ENCODE measurements at places on chromosomes 3 and 15.

GRCh38 chr3:107913701-107914100, 177.1 kb downstream of the CD47 start:
- no peak for DNase-seq

DNA sequence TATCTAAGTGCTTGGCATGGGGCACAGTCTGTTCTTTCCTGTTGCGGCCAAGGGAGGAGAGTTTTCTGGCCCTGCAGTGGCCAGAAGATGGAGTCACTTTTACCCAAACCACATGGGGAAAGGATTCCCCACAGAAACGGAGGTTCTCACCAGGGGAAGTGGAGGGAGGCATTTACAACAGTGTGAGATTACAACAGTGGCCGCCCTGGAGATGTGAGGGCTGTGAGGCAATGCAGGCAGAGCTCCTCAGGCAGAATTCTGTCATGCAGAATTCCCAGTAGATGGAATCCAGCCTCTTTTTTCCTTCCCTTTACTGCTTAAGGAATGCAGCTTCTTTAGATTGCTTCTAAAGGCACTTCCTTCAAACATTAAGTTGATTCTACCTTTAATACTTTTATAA, 83.1 kb downstream of the CACNA1D start:
- no peak for DNase-seq

DNA sequence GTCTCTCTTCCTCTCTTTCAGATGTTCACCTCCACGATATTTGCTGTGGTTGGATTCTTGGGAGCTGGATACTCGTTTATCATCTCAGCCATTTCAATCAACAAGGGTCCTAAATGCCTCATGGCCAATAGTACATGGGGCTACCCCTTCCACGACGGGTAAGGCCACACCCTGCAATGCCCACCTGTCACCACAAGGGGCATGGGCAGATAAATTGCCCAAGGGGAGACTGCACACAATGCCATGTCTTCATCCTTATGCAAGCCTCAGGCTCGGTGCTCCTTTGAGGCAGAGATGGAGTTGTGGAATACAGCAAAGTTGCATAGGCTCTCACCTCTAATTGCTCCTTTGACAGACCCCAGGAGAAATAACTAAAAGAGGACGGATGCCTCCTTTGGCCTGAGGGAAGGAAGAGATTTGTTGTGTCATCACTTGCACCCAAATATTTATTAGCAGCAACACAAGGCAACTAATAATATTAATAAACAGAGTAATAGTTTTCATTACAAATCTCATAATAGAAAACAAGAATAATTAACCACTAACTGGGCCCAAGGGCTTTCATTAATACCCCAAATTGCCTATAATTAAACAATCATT, 13.2 kb downstream of the TM4SF4 start:
- no peak for DNase-seq

- no peak for DNase-seq
These were observed 3.3 kb upstream of the ADAMTS9 start for GRCh38 chr3:64691051-64691450.

DNA sequence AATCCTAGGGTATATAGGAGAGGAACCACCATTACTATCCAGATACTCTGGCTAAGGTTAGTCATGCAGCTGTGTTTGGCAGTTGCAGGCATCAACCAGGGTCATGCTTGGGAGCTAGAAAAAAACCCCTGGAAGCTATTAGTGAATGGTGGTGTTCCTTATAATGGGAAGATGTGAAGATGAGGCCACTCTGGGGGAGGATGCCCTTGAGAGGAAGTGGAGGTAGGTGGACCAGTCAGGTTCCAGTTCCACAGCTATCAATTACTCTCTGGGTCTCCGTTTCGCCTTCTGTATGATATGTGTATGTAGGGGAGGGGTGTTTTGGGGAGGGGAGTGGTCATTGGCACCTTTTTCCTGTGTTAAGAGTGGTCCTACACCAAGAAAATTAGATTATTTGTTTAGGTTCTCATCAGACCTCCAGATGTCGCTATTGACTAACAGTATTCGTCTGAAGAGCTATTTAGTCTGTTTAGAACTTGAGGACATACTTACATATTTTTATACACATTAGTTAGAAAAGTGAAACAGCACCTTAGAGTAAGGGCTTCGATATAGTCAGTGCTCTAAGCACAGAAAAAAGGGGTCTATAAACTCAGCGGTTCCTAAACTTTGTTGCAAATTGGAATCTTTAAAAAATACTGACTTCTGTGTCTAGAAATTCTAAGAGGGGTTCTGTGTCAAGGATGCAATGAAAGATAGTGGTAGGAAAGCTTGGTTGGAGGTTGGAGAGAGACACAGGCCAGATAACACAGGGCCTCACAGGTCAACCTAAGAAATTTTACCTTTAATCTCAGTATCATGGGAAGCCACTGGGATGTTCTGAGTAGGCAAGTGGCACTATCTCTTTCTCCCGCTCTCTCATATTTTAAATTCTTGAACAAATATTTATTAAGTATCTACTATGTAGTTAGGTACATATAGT, 9.1 kb upstream of the HPS3 start:
- peak; percentile 64 for DNase-seq

GRCh38 chr15:36755341-36756000, 176.0 kb downstream of the CDIN1 start:
- DNase-seq, result no peak

DNA sequence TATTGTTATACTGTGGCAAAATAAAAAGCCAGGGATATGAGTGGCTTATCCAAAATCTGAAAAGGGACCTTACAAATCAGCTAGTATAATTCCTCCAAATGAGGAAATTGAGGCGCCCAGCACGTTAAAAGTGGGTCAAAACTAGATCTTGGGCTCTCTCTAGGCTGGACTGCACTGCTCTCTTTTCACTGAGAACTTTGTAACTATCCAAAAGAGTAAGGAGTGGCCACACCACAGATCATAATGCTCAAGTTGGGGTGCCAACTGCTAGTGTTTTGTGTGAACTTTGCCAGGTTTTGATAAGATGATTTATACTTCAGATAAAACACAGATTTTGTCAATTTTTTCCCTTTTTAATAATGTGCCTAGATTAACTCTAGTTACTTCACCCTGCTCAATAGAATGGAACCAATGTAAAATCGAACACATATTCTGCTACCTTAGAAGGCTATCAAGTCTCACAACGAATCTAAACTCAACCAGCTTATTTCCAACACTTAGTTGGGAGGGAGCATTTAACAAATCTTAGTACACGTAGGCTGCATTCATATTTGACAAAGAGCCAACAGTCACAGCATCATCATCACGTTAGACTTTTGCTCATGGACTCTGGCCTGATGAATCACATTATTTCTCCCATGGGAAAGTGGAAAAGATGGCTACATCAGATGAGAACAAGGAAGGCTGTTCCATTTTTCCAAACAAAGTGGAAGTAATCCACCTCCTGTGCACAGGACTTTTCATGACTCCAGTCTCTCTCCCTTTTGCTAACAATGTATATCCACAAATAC, 64.4 kb downstream of the ABI3BP start:
- no peak for DNase-seq

- no peak for DNase-seq
These were observed 206.4 kb downstream of the NAALADL2 start for GRCh38 chr3:175065497-175065896.

DNA sequence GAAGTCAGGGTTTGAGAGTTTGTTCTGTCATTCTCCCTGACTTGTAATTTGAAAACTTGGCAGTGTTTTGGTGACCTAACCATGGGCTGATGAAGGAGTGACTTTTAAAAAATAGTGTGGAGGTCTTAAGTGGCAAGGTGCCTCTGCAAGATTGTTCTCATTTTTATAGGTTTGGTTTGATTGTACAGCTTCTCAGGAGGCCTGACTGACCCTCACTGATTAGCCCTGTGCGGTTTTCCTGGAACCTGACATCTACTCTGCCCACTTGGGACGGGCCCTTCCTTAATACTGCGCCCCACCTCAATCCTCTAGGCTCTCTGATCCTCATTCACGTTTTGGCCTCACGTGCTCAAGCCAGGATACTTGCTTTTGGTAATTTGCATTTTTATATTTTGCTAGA, 2.8 kb downstream of the UBE2E1 start:
- DNase-seq, result no peak

- no peak for DNase-seq
These were observed 39.2 kb upstream of the SPSB4 start for GRCh38 chr3:141011997-141012262.

DNA sequence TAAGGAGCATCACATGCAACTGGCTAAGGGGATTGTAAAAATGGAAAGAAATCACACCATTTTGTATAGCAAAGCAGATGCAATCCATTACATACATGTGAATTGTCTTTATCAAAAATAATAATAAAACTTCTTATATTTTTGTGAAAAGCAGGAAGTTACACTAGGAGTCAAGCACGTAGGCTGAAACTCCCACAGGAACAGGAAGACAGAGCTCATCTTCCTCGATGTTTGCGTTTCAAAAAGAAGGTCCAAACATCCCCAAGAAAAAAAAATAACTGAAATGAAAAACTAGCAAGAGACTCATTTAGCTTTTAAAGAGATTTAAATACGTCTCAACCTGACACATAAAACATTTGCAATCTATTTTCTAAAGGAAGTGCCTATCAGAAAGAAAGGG, 106.6 kb downstream of the TGFBR2 start:
- DNase-seq, result no peak

GRCh38 chr3:177234121-177234520, 36.8 kb upstream of the TBL1XR1 start:
- DNase-seq, result no peak

- DNase-seq, result no peak
These were observed 3.4 kb downstream of the PLXNB1 start for GRCh38 chr3:48426401-48426909.

DNA sequence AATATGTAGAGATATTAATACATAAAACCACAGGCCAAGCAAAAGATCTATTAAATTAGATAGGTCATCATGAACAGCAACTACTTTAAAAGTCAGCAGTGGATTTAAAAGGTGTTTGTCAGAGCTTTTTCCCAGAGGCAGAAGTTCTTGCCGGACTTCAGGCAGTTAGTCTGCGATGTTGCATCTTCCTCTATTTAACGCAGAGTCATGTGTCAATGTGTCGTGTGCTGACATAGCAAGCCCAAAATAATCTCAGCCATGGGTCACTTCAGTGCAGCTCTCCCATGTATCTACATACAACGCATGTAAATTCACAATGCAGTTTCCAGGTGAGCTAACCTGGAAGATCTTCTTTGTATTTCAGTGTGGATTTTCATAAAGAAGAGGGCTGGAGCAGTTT, 8.0 kb upstream of the TMEM212 start:
- DNase-seq, result no peak

GRCh38 chr15:32737304-32737703, 19.5 kb downstream of the GREM1 start:
- DNase-seq, result no peak

DNA sequence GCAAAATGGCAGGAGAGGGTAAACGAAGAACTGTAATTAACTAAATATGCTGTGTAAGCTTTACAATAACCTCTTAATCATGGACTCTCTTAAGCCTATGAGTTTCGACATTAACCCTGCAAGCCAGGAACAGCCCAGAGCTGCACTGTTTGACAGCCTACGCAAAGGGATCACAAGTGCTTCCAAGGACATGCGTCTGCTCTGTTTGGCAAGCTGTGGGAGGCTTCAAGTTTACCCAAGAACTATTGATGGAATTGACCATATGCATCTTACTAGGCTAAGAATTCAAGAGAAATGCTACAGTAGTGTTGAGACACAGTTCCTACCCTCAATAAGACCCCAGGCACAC, 66.0 kb downstream of the PDZRN3 start:
- DNase-seq, result no peak

- DNase-seq, result no peak
These were observed 619.0 kb upstream of the GOLIM4 start for GRCh38 chr3:168714609-168715240.

DNA sequence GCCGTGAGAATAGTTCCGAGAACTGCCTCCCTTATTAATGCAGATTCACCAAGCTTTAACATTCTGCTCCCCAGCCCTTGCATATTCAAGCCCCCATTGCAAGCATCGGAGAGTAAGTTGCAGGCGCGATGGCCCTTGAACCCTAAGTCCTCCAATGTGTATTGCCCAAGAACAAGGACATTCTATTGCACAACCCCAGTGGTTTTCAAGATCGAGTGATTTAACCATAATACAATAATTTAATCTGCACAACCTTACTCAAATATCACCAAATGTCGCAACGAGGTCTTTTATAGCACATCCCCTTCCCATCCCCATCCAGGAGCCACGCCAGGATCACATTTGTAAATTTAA, 21.7 kb upstream of the PLXND1 start:
- no peak for DNase-seq

All from RWPE1 (cell line).